Panc1 (cell line): ENCODE measurements at places on chromosomes 13 and 19.

DNA sequence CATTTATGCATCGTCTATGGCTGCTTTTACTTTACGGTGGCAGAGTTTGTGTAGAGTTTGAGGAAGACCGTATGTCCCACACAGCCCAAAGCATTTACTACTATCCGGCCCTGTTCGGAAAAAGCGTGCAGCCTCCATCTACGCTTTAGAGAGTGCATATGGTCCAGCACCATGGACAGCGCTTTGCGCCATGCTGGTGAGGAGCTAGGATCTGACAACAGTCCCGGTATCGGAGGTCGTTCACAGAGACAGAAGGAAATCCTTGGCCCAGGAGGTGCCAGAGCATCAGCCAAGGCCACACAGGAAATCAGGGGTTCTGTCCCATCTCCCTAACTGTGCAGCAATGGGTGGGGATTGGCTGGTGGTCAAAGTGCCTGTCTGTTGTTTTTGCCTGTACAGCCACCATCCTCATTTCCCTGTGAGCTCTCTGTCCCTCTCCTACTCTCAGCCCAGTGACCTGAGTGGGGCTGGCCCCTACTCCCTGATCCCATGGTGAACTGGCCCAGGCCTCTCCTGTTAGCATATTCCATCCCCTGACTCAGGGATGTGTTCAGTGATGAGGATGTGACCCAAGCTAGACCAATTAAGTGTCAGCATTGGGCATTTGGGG is 16.2 kb upstream of the PRODH2 start:
- DNase-seq: no peak

GRCh38 chr13:36814465-36814864 is 4.6 kb upstream of the RFXAP start:
- DNase-seq: no peak

GRCh38 chr13:89755729-89756492 is 1591.6 kb upstream of the MIR17HG start:
- no peak for DNase-seq

- DNase-seq: no peak
Observed at GRCh38 chr19:24071078-24071477, 15.9 kb upstream of the ZNF254 start.

DNA sequence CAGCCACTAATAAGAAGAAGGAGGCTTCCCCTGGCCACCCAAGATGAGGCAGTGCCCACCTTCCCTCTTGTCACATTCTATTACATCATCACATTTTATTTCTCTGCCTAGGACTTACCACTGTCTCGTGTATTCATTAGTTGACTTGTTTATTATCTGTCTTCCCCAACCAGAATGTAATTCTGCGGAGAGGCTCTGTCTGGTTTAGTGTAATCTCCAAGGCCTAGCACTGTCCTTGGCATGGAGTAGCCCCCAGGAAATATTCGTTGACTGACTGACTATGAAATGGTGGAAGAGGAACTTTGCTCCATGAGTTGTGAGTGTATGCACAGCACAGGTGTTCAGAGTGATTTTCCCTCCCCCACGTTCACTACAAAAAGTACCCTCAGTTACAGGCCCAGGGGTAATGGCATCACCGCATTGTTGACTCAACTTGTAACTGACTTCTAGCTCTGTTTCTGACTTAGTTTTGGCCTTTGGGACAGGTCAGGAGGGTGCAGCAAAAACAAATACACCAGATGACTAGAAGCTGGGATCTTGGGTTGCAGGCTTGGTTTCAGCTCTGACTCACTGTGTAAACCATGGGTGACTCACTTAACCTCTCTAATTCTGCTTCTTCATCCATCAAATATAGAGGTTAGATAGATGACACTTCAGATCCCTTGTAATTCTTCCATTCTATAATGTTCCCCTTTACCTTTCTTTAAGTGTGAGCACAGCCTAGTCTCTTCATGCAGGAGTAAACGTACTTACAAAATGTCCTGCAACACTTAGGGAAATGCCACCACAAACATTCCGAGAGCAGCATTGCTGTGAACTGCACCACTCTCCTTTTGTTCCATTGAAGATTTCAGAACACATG is 229.7 kb downstream of the KCNRG start:
- peak; percentile 84 for DNase-seq

DNA sequence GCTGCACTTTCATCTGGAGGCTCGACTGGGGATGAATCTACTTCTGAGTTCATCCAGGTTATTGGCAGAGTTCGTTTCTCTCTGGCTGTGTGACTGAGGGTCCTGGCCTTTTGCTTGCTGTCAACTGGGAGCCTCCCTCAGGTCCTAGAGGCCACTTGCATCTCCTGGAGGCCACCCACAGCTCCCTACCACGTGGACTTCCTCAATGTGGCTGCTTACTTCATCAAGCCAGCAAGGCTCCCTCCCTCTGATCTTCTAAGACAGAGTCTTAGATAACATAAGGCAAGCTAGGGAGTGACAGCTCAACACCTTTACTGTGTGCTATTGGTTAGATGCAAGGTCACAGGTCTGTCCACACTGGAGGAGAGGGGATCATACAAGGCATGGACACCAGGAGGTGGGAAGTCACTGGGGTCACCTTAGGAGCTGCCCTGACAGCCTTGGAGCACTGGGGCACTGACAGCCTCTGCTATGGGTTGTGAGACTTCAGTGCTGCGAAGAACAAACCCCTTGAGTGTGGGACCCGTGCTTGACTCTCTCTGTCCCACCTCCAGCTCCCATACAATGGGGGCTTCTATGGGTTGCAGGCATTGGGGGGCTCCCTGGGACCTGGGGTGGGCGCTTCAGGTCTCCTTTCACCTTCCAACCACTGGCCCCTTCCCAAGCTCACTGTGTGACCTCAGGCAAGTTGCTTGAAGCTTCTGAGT is 5.3 kb downstream of the FAM187B start:
- DNase-seq: no peak

DNA sequence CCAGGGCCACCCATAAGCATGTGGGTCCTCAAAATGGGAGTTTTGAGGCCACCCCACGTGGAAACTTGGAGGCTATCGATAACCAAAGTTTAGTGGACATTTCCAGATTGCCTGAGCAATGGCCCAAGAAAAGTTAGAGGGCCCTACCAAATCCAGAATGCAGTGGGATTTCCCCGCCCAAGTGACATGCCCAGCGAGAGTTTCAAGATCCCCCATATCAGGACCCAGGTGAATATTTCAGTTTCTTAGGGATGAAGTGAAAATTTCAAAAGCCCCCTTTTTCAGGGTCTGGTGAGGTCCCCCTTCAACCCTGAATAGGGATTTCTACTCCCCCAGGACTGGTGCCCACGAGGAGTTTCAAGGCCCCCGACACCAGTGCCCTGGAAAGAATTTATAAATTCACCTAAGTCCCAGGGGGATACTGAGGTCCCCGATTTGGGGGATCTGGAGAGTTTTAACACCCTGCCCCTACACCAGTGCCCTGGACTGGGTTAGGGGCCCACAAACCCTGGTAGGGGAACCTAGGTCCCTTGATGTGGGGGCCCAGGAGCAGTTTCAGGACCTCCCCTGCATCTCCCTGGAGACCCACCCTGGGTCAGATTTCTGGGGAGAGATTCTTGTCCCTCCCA is 695 bp downstream of the BST2 start:
- no peak for DNase-seq

- DNase-seq: no peak
Observed at GRCh38 chr19:49727217-49728030, 35.7 kb downstream of the TSKS start.

DNA sequence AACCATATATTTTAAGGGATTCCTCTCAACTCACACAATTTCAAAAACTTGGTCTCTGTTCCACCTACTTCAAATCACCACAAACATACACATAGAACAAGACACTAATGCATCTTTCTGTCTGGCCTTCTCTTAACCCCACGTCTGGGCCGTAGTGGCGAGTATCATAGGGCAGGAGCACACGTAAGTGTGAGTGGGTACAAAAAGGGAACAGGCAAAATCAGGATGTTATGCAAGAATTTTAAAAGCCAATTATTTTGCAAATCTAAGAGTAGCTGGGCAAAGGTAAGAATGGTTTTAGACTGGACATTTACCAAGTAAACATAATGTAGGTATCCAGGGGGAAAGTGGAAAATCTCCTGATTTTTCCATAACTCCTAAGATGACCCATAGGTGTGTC is 35.1 kb downstream of the MTMR6 start:
- DNase-seq: no peak

- DNase-seq: no peak
Observed at GRCh38 chr13:20525144-20525600, 485 bp downstream of the CRYL1 start.

DNA sequence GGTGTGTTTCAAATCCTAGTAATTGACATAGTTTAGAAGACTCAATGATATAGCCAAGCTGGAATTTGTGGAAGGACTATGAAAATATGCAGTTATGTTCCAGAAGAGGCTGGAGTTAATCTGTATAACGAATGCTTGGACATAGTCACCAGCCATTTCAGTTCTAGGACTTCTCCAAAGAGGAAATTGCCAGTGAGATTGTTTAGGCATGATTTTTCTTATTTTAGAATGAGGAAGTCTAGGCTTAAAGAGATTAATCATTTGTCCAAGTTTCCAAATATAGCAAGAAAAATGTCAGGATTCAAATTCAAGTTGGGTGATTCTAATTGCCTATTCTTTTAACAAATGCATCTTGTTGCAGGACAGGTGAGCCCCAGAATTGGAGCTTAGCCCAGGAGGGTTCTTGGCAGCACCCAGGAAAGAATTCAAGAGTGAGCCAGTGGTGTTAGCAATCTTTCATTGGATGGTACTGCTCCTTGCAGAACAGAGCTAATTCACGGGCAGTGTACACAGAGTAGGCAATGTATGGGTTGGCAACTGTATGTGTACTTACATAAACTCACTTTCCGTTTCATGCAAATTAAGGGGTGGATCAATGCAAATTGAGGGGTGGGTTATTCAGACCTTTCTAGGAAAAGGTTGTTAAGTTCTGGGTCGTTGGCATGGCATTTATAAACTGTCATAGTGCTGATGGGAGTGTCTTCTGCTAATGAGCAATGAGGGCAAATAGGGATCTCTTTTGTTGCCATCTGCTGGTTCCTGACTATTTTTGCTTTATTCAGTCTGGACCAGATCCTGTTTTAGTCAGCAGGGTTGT is 763.1 kb upstream of the SLITRK1 start:
- DNase-seq: no peak

- no peak for DNase-seq
Observed at GRCh38 chr13:109330123-109330522, 456.3 kb downstream of the IRS2 start.

GRCh38 chr13:42394711-42395085 is 122.7 kb downstream of the AKAP11 start:
- DNase-seq: no peak

GRCh38 chr13:53249236-53249635 is 220.6 kb downstream of the OLFM4 start:
- no peak for DNase-seq

DNA sequence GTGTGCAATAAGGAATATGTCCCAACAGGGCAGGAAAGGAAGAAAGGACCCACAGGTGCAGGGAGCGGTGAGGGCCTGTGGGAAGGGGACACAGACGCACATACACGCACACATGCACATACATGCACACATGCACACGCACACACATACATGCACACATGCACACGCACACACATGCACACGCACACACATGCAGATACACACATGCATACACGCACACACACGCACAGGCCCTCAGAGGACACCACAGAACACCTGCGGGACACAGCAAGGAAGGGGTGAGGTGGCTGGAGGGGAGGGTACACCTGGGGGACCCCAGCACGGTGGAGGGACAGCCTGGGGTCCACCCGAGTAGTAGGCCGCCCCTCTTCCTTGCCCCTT is 12.9 kb downstream of the PIP5K1C start:
- no peak for DNase-seq

DNA sequence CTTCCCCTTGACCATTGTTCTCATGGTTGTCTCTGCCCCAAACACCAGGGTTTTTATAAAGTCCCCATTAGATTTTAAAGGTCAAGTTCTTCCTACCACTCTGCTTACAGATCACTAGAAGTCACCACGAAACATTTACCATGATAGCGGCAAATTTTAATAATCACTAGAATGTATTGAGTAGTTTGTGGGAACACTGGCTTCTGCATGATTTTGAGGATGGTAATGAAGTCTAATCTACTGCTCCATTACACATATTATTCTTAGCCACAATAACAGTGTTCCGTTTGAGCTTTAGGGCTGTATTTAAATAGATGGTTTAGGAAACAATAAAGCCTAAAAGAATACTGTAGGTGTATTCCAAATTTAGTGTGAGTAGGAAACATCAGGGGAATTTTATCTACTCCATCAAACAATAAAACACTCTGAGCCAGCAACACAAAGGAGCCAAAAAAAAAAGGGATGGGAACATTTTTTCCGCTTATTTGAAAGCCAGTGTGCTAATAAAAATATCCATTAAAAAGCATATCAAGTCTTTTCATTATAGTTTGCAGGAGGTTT is 49.7 kb downstream of the KLF12 start:
- DNase-seq: no peak

GRCh38 chr19:21402303-21402985 is 5.5 kb downstream of the ZNF493 start:
- DNase-seq: no peak

- DNase-seq: no peak
Observed at GRCh38 chr19:45470762-45471081, 2.9 kb downstream of the FOSB start.

GRCh38 chr13:52848455-52849195 is at the start of gene PCDH8:
Gene PCDH8 (minus strand): TSS chr13:52848640. CDS start chr13:52848436, 204 bp downstream.
- no peak for DNase-seq

DNA sequence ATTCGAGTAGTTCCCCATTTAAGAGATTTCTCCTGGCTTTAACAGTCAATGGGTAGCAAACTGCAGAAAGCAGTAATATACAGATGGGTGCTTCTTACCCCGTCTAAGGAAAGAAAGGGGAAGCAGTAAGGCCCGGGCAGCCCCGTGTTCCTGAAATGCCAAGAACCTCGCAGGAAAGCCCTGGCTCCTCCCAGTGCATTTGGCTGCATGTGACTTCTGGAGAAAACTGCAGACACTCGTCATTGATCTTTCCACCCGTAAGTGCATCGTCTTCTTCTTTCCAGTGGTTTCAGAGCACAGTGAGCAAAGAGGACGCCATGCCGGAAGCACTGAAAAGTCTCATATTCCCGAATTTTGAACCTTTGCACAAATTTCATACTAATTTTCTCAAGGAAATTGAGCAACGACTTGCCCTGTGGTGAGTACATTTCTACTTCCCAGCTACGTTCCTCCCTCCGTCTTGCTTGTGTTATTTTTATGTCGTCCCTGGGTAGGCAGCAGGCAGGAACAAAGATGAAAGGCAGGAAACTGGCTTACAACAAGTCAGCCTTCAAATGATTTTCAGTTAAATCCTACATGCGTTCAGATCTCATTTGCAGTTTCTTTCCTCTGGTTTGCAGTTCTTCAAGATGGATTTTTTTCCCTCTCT is 165.2 kb downstream of the STK24 start:
- no peak for DNase-seq

GRCh38 chr13:46542833-46543232 is 10.1 kb upstream of the LRCH1 start:
- DNase-seq: no peak

DNA sequence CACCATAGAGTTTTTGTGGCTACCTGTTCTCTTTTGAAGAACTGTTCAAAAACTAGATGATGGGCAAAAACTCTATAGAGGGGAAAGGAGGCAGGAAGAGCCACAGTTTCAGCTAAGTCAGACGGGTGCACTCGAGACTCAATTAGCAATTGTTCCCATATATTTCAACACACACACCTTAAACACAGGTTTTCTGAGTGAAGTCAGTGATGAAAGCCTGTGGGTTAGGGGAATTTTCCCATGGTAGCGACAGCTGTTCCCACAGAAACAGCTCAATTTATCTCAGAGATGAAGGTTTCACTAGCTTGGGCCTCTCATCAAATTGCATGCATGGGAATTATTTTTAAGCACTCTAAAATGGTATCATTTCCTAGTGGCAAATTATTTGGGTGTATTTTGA is 143.4 kb downstream of the ZIC5 start:
- no peak for DNase-seq
